Activated T-cell treated with anti-CD3 and anti-CD28 coated beads, Interleukin-2, amount 50 U/mL, for 72 hours (primary cell): ENCODE measurements at places on chromosomes 12 and 14. TPM values are rescaled to one million over a fixed set of nuclear protein-coding genes. Genes with fewer than 3 reads are reported as not detected.

The LPAR5 gene
- 4.1 TPM for total RNA-seq

GRCh38 chr14:53022593-53022992 is 71.7 kb upstream of the FERMT2 start:
- peaks cover 5% of the 10 kb centered on the region for H3K4me1 ChIP-seq
- H3K27ac ChIP-seq = no peak overlapping the region
- DNase-seq = no peak
- no peaks in the 10 kb centered on the region for H3K27me3 ChIP-seq

DNA sequence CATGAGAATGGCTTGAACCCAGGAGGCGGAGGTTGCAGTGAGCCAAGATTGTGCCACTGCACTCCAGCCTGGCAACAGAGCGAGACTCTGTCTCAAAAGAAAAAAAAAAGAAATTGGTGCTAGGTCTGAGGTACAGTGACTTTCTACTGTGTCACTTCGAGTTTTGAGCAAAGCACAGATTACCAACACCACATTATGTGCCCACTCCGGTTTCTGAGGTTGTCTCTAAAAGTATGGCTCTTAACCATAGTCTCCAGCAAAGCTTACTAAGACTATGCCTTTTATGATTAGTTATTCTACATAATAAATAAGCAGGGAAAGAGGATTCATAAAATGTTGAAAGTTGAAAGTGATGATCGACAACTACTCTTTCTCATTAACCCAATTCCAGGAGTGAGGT is 8.0 kb downstream of the RBM23 start:
- peaks cover 8% of the 10 kb centered on the region for H3K36me3 ChIP-seq
- no peak overlapping the region for H3K27ac ChIP-seq
- H3K4me3 ChIP-seq = no peak overlapping the region
- peaks cover 36% of the 10 kb centered on the region for H3K4me1 ChIP-seq

GRCh38 chr14:71526388-71526787 is 405.8 kb upstream of the RGS6 start:
- H3K27me3 ChIP-seq = no peaks in the 10 kb centered on the region
- peaks cover 30% of the 10 kb centered on the region for H3K4me1 ChIP-seq
- no peak overlapping the region for H3K27ac ChIP-seq
- no peak overlapping the region for H3K4me3 ChIP-seq
- no peak for DNase-seq

- peaks cover 5% of the 10 kb centered on the region for H3K4me1 ChIP-seq
- H3K4me3 ChIP-seq = no peak overlapping the region
- H3K27me3 ChIP-seq = no peaks in the 10 kb centered on the region
Measured at GRCh38 chr12:124835656-124836410, 27.8 kb downstream of the SCARB1 start.

- no peak overlapping the region for H3K27ac ChIP-seq
- H3K27me3 ChIP-seq = no peaks in the 10 kb centered on the region
- peaks cover 36% of the 10 kb centered on the region for H3K4me1 ChIP-seq
- H3K4me3 ChIP-seq = no peak overlapping the region
- no peak for DNase-seq
- H3K36me3 ChIP-seq = no peaks in the 10 kb centered on the region
Measured at GRCh38 chr12:52582486-52582885, 8.8 kb upstream of the KRT74 start.

DNA sequence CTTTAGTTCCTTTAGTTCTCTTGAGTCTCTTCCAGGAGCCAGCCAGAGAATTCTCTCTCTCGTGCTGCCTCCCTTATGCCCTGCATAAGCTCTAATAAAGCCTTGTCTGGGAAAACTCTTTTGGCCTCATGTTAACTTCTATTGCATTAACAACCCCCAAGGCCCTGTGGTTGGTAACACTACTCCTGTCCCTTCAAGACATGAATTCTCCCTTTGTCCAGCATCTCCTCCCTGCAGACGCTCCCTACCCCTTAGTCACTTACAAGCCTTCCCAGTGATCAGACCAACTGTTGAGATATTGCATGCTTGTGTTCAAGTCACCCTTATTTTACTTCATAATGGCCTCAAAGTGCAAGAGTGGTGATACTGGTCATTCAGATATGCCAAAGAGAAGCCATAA is 12.1 kb downstream of the LTBR start:
- H3K27me3 ChIP-seq = peaks cover 6% of the 10 kb centered on the region
- H3K4me1 ChIP-seq = no peaks in the 10 kb centered on the region
- no peaks in the 10 kb centered on the region for H3K36me3 ChIP-seq
- no peak for DNase-seq
- no peak overlapping the region for H3K4me3 ChIP-seq

The SLC10A1 gene
- not detected for total RNA-seq

The CTSG gene
- not detected for total RNA-seq

The KRT79 gene
- 0.26 TPM for total RNA-seq

The PLEKHD1 gene
- not detected for total RNA-seq

DNA sequence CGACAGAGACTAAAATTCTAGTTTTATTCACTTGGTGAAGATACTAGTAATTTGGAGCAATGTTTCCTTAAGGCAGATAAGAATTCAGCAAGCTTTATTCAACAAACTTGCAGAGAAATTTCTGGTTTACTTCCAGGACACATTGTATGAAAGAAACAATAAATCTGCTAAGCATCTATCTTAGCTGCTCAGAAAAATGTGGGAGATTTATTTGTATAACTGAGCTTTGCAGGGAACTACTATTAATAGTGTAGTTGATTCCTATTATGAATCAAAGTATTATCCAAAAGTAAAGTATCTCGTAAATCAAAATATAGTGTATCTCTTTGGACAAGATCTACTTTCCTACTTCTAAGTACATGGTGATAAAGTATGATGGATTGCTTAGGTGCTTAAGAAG is 239.4 kb upstream of the TMTC1 start:
- no peak overlapping the region for H3K4me3 ChIP-seq
- no peaks in the 10 kb centered on the region for H3K27me3 ChIP-seq
- H3K36me3 ChIP-seq = no peaks in the 10 kb centered on the region
- no peaks in the 10 kb centered on the region for H3K4me1 ChIP-seq
- no peak overlapping the region for H3K27ac ChIP-seq
- no peak for DNase-seq

- no peaks in the 10 kb centered on the region for H3K36me3 ChIP-seq
- no peaks in the 10 kb centered on the region for H3K4me1 ChIP-seq
- H3K27ac ChIP-seq = no peak overlapping the region
- H3K4me3 ChIP-seq = no peak overlapping the region
- DNase-seq = no peak
- no peaks in the 10 kb centered on the region for H3K27me3 ChIP-seq
Measured at GRCh38 chr12:124194264-124194892, 100.5 kb upstream of the RFLNA start.

DNA sequence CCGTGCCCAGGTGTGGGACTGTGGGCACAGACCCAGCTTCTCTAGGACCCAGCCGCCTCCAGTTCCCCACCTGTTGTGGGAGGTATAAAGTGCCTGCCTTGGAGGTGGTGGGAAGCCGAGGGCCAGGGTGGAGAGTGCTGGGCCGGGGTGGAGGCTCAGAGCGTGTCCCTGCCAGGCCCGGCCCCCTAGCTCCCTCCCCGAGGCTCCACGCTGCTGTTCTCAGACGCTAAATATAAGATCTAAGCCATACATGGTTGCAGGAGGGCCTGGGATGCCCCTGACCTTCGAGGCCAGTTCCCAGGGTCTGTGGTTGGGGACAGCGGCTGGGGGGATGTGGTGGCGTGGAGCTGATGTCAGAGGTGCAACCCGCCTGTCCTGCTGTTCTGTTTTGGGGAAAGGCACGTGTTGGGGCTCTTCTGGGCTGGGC is 10.8 kb downstream of the INF2 start:
- H3K27me3 ChIP-seq = no peaks in the 10 kb centered on the region
- no peak overlapping the region for H3K27ac ChIP-seq
- no peaks in the 10 kb centered on the region for H3K36me3 ChIP-seq
- no peak overlapping the region for H3K4me3 ChIP-seq

The PTPRQ gene
- not detected for total RNA-seq

DNA sequence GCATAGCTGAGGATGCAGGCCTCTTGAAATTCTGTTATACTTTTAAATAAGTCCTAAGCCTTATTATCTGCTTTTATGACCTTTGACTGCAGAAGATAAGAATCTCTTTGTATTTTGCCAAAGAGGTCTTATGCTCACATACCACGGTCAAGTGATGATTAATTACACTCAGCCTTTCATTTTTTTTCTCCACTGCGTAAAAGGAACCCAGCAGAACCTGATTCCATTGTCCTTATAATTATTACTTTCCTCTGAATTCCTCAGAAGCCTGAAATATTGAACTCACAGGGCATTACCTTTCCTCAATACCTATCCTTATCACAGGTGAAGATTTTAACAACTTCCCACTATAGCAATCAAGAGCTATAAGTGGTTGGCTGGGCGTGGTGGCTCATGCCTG is 498.7 kb upstream of the RPL10L start:
- H3K36me3 ChIP-seq = no peaks in the 10 kb centered on the region
- H3K4me3 ChIP-seq = no peak overlapping the region
- no peaks in the 10 kb centered on the region for H3K27me3 ChIP-seq
- H3K27ac ChIP-seq = no peak overlapping the region
- H3K4me1 ChIP-seq = no peaks in the 10 kb centered on the region

DNA sequence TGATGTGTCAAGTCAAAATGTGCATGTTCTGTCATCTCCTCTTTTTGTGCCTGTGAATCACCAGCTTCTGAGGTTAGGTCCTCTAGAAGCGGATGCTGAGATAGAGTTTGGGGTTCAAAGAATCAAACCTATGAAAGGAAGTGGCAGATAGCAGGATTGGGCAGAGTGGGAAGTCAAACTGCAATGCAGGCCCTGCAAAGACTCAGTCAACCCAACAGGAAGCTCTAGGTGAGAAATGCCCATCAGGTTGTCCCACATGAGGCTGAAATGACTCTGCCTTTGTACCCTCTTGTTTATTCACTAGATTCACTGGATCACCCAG is 4.5 kb upstream of the MIA2 start:
- H3K27ac ChIP-seq = peak overlapping the region; percentile 99
- peaks cover 50% of the 10 kb centered on the region for H3K4me1 ChIP-seq
- peak; percentile 70 for DNase-seq
- no peaks in the 10 kb centered on the region for H3K36me3 ChIP-seq
- H3K27me3 ChIP-seq = no peaks in the 10 kb centered on the region
- peak overlapping the region; percentile 69 for H3K4me3 ChIP-seq

The TGM1 gene
- total RNA-seq = 9.3 TPM

DNA sequence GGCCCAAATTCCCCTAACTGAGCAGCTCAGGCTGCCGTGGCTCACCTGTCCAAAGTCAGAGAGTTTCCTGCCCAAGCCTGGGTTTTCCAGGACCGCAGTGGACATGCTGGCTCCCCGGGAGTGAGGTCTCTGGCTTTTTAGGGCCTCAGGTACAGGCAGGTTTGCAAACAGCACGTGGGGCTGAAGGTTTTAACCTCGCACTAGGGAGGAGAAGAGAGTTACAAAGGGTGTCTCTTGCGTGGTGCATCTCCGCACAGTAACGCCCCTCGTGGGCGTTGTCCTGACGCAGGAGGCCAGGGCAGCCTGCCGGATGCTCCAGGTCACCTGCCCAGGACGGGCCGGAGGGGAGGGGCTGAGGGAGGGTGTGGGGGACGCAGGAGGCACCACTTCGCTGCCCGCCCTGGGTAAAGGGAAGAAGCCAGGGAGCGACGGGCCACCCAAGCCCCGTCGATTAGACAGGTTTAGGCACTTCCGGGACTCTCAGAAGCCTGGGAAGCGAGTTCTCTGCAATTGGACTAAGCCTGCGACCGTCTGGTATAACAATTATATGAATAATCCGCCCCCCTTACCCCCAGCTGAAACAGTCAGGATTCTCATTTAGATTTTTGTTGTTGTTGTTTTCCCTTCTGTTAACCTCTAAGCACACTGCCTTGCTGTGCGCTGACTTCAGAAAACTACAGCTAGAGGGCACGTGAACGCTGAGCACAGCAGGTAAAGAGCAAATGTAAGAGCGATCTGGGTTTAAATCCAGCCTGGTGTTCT is at the start of gene PAH:
Gene PAH (minus strand): TSS at position 219 of the 762 bp plus-strand sequence. CDS start 114 bp downstream, at position 105.
- peak within 1 kb of the TSS; percentile 67 for H3K4me3 ChIP-seq
- H3K27ac ChIP-seq = peak within 1 kb of the TSS; percentile 38
- H3K36me3 ChIP-seq = no peaks in the 10 kb centered on the region

- no peak for DNase-seq
- H3K27ac ChIP-seq = no peak overlapping the region
- H3K4me3 ChIP-seq = no peak overlapping the region
- H3K4me1 ChIP-seq = peaks cover 21% of the 10 kb centered on the region
- H3K27me3 ChIP-seq = no peaks in the 10 kb centered on the region
Measured at GRCh38 chr12:121641343-121641630, 15.0 kb downstream of the ORAI1 start.

The BEGAIN gene
- 2.8 TPM for total RNA-seq

- H3K4me1 ChIP-seq = peaks cover 10% of the 10 kb centered on the region
- no peak overlapping the region for H3K27ac ChIP-seq
- no peaks in the 10 kb centered on the region for H3K27me3 ChIP-seq
- DNase-seq = no peak
- H3K36me3 ChIP-seq = no peaks in the 10 kb centered on the region
Measured at GRCh38 chr14:68598621-68599447, 194.0 kb downstream of the ZFP36L1 start.

DNA sequence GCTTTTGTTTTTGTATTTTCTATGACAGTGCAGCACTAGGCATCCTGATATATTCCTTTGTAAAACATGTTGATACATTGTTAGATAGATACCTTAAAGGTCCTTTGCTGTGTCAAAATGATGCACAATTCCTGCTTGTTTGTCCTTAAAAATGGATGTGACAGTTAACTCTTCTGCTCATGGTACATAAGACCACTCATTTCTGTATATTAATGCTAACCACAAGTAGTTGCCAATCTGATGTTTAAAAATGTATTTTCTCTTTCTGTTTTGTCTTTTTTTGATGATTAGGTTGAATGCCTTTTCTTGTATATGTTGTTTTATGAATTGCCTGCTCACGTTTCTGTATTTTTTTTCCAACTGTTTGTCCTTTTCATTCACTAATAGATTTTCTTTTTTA is 35.1 kb downstream of the ATF7IP start:
- DNase-seq = no peak
- H3K27ac ChIP-seq = peak overlapping the region; percentile 81
- no peaks in the 10 kb centered on the region for H3K27me3 ChIP-seq
- H3K4me3 ChIP-seq = peak overlapping the region; percentile 93
- H3K4me1 ChIP-seq = peaks cover 95% of the 10 kb centered on the region

- no peak for DNase-seq
- no peaks in the 10 kb centered on the region for H3K4me1 ChIP-seq
- no peaks in the 10 kb centered on the region for H3K36me3 ChIP-seq
Measured at GRCh38 chr12:97118796-97119375, 211.8 kb downstream of the NEDD1 start.

- no peaks in the 10 kb centered on the region for H3K4me1 ChIP-seq
- peaks cover 5% of the 10 kb centered on the region for H3K36me3 ChIP-seq
- H3K27me3 ChIP-seq = peaks cover 19% of the 10 kb centered on the region
- DNase-seq = no peak
Measured at GRCh38 chr14:88983755-88984154, 159.3 kb downstream of the TTC8 start.

The FGF23 gene
- not detected for total RNA-seq
